ENCODE measurements at places on chromosomes 5 and 9. TPM values are rescaled to one million over a fixed set of nuclear protein-coding genes. Genes with fewer than 3 reads are reported as not detected.

The ABLIM3 gene
- 0.14 TPM for total RNA-seq

The SLC1A3 gene
- 0.49 TPM for total RNA-seq

The CYLC2 gene
- total RNA-seq: not detected

The EIF4EBP3 gene
- 14.8 TPM for total RNA-seq

The TSLP gene
- 0.71 TPM for total RNA-seq

The NAIP gene
- total RNA-seq: 4.7 TPM

The OCLN gene
- total RNA-seq: 0.84 TPM

The FAM120A gene
- 76.1 TPM for total RNA-seq

The INSL4 gene
- not detected for total RNA-seq

The ENTREP1 gene
- total RNA-seq: not detected

The TXNDC8 gene
- not detected for total RNA-seq

The RBM22 gene
- 62.0 TPM for total RNA-seq

The CARD9 gene
- 1.7 TPM for total RNA-seq

The TMEM171 gene
- total RNA-seq: not detected

The FSTL4 gene
- total RNA-seq: not detected

The TEX48 gene
- total RNA-seq: not detected

The HBEGF gene
- total RNA-seq: 10.5 TPM

The ZNF462 gene
- total RNA-seq: 0.41 TPM
